ENCODE measurements at places on chromosomes 1 and 21.

- DNase-seq, result no peak
Observed at GRCh38 chr1:24048205-24048869, 63.6 kb downstream of the MYOM3 start.

DNA sequence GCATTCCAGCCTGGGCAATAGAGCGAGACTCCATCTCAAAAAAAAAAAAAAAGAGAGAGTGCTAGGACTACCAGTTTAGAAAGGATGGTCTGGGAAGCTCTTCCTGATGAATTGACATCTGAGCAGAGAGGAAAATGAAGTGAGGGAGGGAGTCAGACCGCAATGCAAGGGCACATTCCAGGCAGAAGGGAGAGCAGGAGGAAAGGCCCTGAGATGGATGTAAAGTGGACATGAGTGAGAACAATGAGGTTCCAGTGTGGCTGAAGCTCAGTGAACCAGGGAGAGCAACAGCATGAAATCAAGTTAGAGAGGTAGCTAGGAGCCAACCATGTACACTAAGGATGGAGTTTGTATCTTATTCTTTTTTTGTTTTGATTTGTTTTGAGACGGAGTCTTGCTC is 55.9 kb upstream of the SPOCD1 start:
- no peak for DNase-seq

GRCh38 chr21:38850277-38850951 is 44.7 kb downstream of the ETS2 start:
- no peak for DNase-seq

GRCh38 chr1:105122041-105122440 is 1372.3 kb downstream of the AMY1C start:
- DNase-seq, result no peak

GRCh38 chr21:38768471-38769063 is 37.2 kb upstream of the ETS2 start:
- DNase-seq, result no peak

- DNase-seq, result no peak
Observed at GRCh38 chr21:42299324-42300044, 15.7 kb downstream of the TFF3 start.

DNA sequence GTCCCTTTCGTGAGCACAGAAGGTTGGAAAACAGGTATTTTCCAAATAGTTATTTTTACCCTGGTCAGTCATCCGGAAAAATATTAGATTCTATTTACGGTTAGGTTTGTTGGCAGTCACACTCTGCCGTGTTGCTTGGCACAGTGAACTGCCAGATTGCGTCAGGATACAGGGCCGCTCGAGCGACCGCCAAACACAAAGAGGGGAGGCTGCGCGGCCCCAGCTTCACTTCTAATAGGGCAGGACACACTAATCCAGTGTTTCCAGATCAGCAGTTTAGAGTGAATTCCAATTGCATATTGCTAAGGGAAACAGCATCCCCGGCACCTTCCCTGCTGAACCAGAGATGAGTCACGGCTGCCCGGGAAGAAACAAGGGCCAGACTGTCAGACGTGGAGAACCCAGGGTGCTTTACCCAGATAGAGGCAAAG is 22.9 kb downstream of the UMODL1 start:
- no peak for DNase-seq

DNA sequence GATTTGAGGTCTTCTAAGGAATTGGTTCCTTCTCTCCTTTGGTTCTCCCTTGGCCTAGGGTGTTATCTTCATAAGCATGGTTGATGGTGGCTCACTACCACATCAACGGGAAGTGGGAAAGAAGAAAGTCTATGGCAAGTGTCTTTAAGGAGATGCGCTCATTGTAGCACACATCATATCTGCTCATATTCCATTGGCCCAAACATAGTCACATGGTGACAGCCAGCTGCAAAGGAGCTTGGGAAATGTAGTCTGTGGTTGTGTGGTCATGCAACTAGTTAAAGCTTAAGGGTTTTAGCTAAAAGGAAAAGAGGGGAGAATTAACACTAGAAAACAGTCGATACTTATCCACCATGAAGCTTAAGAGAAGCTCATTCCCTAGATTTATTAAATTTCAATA is 11.4 kb upstream of the MRPS6 start:
- no peak for DNase-seq

DNA sequence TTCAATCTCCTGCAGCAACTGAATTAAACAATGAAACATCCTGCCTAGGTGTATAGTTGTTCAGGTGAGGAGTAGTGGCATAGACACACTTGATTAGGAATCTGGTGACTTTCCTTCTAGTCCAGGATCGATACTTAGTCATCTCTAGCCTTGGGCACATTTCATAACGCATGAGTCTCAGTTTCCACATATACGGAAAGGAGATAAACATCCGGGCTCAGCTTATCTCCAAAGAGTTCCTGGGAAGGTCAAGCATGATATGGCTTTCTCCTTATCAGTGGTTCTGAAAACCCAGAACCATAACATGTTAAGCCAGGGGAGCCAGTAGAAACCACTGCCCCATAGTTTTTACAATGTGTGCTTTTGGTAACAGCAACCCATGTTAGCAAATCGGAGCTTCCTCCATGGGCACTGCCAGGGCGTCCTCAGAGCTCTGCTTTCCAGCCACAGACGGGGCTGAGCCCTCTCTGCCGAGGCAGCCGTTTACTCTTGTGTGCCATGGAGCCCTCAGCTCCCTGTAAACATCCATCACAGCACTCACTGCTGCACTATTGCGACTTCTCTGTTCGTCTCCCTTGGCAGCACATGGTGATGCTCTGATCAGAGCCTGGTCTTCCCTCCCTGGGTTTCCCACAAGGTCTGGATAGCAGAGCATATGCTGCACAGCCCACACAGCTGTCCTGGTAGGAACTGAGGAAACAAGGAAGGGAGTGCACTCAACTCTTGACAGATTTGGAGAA is 34.6 kb downstream of the RUNX1 start:
- DNase-seq, result no peak

- no peak for DNase-seq
Observed at GRCh38 chr1:170240409-170240808, 94.7 kb downstream of the NTMT2 start.

GRCh38 chr1:66468722-66469121 is 65.2 kb upstream of the SGIP1 start:
- no peak for DNase-seq

DNA sequence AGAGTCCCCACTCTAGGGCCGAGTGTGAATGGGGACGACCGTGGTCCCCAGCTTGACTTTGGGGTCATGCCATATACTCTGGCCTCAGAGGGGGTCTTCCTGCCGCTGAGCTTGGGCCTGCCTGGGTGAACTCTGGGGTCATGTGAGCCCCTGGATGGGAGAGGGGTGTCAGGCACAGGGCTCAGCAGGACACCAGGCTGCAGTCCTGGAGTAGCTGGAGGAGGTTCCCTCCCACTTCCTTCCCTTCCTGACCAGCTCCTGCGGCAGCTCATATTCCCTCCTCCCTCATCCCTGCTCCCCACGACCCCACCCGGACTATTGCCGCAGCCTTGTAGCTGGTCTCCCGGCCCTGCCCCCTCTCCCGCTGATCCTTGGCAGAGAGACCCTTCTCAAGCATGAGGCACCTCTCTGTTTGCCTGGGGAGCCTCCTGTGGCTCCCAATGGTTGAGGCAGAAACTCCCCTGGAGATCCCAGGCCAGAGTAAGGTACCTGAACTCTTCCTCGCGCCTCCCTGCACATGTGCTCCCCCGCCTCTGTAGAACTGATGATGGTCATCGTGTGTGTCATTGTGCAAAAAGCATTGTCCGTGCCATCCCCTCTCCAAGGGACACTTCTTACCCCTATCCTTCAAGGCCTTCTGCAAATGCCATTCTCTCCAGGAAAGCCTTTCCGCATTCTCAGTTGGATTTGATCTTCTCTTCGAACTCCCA is 1.8 kb downstream of the TNFRSF1B start:
- no peak for DNase-seq
